IMR-90 (cell line): ENCODE measurements at places on chromosomes 6 and 20. TPM values are rescaled to one million over a fixed set of nuclear protein-coding genes. Genes with fewer than 3 reads are reported as not detected.

SMIM26 gene
- polyA plus RNA-seq, result 43.2 and 45.7 TPM in 2 replicates

FNDC1 gene
- 0.03 and 0.04 TPM in 2 replicates for polyA plus RNA-seq

DNA sequence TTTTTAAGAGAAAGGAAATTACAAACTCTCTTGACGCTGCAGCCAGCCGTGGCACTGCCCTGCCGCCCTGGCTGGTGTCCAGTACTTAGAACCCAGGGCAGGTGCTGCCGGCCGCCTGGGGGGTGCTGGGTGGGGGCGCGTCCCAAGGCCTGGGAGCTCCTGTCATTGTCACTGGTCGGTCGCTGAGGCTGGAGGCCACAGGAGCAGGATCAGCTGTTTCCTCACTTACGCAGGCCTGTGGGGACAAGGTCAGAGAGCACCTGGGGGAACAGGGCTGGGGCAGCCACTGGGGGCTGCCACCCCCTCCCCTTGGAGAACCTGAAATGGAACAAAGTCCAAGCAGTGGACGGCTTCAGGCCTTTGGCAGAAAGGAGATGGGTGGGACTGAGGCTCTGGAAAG lies 5.6 kb downstream of the BIRC7 start:
- no peak overlapping the region for H3K27ac ChIP-seq
- no peak for DNase-seq
- no peaks in the 10 kb centered on the region for H3K36me3 ChIP-seq
- no peak overlapping the region for H3K4me3 ChIP-seq
- H3K4me1 ChIP-seq, result no peaks in the 10 kb centered on the region

DNA sequence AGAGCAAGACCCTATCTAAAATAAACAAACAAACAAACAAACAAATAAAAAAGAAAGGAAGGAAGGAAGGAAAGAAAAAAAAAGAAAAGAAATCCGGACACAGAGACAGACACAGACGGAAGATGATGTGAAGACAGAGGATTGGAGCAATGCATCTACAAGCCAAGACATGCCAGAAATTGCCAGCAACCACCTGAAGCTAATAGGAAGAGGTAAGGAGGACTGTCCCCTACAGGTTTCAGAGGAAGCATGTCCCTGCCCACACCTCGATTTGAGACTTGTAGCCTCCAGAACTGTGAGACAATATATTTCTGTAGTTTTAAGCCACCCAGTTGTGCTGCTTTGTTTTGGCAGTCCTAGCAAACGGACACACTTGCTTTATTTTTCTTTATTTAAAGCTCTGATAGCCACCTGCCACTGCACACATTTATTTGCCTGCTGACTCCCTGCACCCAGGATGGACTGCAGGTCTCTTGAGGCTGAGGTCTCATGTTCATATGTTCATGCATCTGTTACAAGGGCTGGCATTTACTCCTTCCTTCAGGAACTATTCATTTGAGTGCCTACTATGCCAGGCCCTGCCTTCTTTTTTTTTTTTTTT lies 20.7 kb upstream of the ZMYND8 start:
- H3K27ac ChIP-seq, result no peak overlapping the region
- H3K4me3 ChIP-seq, result no peak overlapping the region
- peaks cover 6% of the 10 kb centered on the region for H3K4me1 ChIP-seq
- no peaks in the 10 kb centered on the region for H3K36me3 ChIP-seq
- H3K27me3 ChIP-seq, result no peaks in the 10 kb centered on the region
- no peak for DNase-seq

DNA sequence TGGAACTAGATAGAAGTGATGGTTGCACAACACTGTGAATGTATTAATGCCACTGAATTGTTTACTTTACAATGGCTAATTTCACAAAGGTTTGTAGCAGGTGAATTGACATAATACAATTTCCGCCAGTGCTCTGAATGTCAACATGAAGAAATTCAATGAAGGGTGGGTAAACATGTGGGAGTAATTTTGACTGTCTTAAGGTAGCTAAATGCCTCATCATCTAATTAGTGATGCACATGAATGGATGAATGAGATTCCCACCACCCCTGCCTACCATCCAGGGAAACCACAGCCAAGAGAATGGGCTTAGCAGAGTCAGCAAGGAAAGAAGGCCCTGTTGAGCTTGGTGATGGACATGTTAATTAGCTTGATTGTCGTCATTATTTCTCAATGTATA lies 275.3 kb downstream of the ALDH8A1 start:
- no peak overlapping the region for H3K4me3 ChIP-seq
- H3K27me3 ChIP-seq, result no peaks in the 10 kb centered on the region
- H3K36me3 ChIP-seq, result no peaks in the 10 kb centered on the region
